NCI-H82 (cell line): ENCODE measurements at places on chromosomes 4 and X.
A peak's percentile ranks its signal among the peaks of the same experiment; 100 is the strongest.

DNA sequence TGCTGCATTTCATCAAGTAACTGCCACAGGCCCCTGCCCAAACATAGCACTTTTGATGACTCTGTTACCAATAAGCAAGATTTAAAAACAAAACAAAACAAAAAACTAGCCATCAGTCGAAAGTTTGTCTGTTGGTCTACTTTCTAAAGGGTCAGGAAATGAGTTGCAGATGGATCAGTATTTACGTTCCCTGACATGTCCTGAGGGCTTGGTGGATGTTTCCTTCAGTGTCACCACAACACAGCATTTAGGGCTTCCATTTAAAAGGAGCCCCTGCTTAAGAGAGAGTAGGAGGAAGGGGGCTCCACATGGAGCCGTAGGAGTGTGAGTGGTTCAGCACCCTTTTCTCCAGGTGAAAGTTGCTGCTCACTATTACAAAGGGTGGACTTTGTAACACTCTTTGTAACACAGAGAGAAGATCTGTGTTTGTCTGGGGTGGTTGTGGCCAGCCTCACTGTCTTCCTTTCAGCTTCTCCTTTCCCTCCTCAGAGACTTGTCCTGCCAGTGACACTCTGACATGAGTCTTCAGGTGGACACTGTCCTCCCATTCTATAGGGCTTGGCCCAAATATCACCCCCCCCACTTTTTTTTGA, 167.5 kb upstream of the PDE5A start:
- no peak for DNase-seq

DNA sequence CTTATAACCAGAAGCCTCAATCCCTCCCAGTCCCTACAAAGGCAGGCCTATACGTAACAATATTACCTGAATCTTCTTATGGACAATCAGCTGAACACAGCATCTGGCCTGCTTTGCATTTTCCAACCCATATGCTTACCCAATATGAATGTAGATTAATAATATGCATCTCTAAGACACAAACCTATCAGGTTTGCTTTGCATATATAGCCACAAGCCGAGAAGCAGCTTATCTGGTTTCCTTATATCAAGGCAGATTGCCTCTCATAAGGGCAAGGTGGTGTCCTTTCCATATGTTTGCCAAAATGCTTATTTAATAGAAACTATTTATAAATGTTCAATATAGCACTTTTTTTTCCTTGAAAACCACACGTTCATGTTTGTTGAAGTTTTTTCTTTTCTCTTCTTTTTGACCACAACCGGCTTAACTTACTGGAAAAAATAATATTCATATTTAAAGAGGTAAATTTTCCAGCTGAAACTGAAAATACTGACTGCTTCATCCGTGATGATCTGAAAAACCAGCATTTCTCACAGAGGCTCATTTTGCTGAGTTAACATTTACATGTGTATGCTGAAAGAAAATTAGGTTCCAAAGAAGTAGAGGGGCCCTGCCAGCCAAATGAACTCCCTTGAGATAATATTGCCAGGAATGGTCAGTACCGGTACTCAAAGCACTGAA, 3.8 kb downstream of the IL21 start:
- no peak for DNase-seq

DNA sequence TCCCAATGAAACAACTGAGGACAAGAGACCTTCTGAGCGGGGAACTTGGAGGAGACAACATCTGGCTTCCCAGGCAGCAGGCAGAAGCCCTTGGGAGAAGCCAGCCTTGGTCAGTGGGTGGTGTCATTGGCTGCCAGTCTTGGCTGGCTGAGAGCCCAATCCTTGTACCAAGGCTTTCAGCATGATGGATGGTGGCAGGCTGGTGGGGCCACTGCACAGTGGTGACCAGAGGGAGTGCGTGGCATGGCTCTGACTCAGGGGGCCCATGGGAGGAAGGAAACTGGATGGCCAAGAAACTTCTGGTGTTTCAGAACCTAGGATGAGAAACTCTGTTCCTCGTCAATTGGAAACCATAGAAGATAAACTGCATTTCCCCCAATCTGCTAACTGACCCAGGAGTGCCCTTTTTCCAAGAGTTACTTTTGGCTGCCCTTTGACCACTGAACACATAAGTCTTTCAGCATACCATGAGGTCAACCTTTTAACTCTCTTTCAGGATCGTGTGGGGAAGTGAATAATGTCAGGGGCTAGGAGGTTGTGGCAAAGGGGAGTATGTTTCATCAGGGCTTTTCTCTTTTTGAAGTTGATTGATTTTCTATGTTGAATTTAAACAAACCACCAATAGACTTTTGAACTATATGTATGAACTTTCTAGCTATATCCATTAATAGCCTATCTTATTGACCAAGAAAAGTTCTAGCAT, 60.9 kb downstream of the SOWAHB start:
- no peak for DNase-seq

DNA sequence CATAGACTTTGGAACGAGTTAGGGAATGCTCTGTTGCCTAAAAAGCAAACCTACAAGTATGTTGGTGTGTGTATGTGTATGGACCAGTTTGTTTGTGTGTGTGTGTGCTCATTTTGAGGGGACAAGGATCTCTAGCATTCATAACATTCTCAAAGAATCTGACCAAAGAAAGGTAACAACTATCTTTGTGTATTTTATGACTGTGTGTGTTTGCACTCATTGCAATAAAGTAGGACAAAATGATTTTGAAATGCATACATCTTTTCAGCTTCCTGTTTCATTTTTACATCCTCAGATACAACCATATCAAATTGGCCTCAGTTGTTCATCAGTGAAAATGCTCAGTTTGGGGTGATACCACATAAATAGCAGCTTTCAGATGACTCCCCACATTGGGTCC, 8.3 kb upstream of the XK start:
- DNase-seq, result no peak

- no peak for DNase-seq
These were observed 7.1 kb downstream of the RASSF6 start for GRCh38 chr4:73613130-73613529.

GRCh38 chrX:111646515-111646914, 34.5 kb upstream of the ALG13 start:
- no peak for DNase-seq

- DNase-seq, result no peak
These were observed 22.6 kb downstream of the WDR1 start for GRCh38 chr4:10093801-10094552.

GRCh38 chr4:25888781-25889180, 25.2 kb upstream of the SMIM20 start:
- DNase-seq, result no peak

- DNase-seq, result no peak
These were observed 79.1 kb upstream of the INPP4B start for GRCh38 chr4:142925161-142925560.

- DNase-seq, result peak; percentile 88
These were observed at the start of gene LRPAP1 for GRCh38 chr4:3531879-3532750. LRPAP1 (minus strand) TSS chr4:3532422; CDS start chr4:3532412, 10 bp downstream.

DNA sequence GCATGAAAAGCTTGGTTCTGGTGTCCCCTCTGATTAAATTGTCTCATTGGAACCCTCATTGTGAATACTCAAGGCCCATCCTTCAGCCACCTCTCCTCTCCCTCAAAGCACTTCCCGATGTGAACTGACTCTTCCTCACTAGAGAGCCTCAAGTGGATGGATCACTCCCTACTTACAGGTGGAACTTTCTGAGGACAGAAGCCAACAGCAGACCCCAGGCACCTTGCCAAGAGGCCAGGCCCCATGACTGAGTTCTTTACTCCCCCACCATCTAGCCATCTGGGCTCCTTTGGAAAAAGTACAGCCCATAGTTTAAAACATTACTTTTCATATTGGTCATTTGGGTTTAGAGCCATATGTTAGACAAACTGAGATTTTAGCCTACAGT, 224.1 kb downstream of the SHROOM3 start:
- DNase-seq, result no peak

GRCh38 chrX:133527415-133527814, 112.1 kb upstream of the GPC4 start:
- no peak for DNase-seq

DNA sequence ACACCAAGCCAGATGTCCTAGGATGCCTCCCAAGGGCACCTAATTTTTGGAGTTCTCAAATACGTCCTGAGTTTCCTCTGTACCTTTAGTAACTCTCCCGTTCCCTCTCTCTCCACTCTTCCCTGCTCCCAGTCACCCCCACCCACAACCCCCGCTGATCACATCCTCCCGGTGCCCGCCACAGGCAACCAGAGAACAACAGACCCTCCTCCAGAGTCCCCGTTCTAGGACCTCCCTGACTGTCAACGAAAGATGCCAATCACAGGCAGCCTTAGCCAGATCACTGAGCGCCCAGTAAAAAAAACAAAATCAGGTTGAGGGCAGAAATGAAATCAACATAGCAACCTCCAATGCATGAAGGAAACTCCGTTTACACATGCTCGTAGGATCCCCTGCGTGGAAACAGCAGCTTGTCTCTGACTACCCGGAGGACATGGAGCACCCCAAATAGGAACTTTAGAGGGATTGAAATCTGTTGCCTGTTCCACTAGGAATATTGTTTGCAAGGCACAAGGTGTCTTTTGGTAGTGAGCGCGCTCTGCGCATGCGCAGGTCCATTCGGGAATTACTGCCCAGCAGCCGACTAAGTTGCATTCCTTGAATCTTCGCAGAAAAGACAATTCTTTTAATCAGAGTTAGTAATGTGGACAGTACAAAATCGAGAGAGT, at the start of gene GABRB1:
Gene GABRB1 (plus strand): TSS at position 557 of the 668 bp plus-strand sequence.
- DNase-seq, result peak; percentile 58

DNA sequence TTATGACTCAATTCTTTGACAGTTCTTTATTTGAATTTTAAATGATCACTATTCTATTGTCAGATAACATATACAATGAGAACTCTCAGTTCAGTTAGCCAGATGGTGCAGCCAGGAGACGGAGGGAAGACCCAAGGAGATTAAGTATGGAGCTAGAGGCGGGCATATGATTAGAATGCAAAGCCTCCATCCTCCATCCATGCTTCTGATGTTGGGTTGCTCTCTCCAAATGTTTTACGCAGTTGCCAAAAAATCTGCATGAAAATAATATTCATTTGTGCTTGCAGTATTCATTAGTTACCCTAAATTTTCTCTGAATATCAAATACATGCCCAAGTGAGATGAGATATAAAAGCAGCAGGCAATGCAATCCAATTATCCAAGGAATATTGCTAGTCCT, 874.8 kb downstream of the C4orf33 start:
- peak; percentile 70 for DNase-seq

- DNase-seq, result peak; percentile 82
These were observed 47.3 kb upstream of the SCML1 start for GRCh38 chrX:17689971-17690409.

GRCh38 chr4:90842960-90843359, 715.8 kb downstream of the CCSER1 start:
- no peak for DNase-seq

DNA sequence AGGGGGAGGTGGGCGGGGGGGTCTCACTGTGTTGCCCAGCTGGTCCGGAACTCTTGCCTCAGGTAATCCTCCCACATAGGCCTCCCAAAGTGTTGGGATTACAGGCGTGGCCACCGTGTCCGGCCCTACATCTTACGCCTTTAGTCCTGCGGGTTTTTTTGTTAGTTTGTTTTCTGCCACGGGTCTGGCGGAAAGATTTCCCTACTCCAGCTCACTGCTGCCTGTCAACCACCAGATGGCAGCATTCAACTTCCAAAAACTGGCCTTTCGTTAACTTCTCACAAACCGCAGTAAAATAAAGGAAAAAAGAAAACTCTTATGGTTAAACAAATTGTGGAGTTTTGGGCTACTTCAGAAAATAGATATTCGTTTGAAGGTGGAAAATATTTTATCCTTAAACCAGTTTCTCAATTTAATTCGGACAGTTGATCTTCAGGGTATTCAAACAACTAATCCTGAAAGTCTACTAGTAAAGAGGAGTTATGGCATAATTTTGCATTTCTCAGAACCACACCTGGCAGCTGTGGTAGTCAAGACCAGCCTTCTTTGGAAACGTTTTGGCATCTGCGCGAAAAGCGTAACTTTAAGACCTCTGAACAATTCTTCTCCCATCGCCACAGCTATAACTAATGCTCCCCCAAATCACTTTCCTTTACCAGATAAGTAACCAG, 41.1 kb downstream of the LUZP4 start:
- DNase-seq, result peak; percentile 74

DNA sequence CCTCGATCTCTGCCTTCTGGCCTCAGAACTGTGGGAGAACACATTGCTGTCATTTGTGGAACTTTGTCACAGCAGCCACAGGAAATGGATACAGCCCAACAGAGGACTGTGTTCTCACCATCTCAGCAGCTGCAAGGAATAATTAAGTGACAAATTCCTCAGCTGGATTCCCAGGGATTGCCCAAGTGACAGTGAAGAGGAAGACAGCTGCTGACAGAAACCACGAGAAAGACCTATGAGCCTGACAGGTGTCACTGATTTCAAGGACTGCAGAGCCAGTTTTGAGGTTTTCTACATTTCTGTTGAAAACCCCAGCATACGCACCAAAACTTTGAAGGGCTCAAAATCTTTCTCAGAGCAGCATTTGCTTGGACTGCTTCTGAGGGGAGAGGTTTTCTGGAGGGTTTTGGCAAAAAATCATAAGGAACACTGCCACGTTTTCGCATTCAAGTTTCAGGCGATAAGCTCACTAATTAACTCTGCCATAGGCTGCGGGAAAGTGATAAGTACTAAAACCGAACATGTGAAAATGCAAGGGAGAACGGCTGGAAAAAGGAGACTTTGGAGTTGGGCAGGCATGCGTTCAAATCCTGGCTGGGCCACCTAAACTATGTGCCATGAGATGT, 88.8 kb downstream of the DRD5 start:
- DNase-seq, result no peak

GRCh38 chr4:102493257-102493656, 7.9 kb upstream of the NFKB1 start:
- no peak for DNase-seq

DNA sequence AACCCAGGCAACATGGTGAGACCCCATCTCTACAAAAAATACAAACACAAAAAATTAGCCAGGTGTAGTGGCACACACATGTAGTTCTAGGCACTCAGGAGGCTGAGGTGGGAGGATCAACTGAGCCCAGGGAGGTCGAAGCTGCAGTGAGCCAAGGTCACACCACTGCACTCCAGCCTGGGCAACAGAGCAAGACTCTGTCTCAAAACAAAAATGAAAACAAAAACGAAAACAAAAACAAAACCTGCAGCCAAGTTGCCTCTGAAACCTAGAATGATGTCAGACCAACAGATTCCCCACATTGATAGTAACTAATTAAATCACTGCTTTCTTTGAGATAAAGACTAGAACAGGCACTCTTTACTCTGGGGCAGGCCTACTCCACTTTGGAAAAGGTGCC, 104.5 kb downstream of the AMELX start:
- no peak for DNase-seq

GRCh38 chrX:113059714-113060113, 219.1 kb upstream of the AMOT start:
- peak; percentile 0 for DNase-seq

DNA sequence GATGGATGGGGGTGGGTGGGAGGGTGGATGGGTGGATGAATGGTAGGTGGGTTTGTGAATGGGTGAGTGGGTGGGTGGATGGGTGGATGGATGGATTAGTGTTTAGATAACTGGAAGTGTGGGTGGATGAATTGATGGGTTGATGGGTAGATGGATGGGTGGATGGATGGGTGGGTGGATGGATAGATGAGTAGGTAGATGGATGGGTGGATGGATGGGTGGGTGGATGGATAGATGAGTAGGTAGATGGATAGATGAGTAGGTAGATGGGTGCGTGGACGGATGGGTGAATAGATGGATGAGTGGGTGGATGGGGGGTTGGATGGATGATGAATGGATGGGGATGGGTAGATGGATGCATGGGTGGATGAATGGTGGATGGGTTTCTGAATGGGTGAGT, 20.3 kb upstream of the ASMTL start:
- DNase-seq, result no peak

GRCh38 chrX:72687396-72687795, 26.7 kb downstream of the PHKA1 start:
- no peak for DNase-seq
